ENCODE measurements at places on chromosomes 16 and 17. TPM values are rescaled to one million over a fixed set of nuclear protein-coding genes. Genes with fewer than 3 reads are reported as not detected.

The C17orf100 gene
- 2.0 TPM for total RNA-seq

The ARHGAP44 gene
- 6.6 TPM for total RNA-seq

The SRCIN1 gene
- total RNA-seq, result not detected

DNA sequence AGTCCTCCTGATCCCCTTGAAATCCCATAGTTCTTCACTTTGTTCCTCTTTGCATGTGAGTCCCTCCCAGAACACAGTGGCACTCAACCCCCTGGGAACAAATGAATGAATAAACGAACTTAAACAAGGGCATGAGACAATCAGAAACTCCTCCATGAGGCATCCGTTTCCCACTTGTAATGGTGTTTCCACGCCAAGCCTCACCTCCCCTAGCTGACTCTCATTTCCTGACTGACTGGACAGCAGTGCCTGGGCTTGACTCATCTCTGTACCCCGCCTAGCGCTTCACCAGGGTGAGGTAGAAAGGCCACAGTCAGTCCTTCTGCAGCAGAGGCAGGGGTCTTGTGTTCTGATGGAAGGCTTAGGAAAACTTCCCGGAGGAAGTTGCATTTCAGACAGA is 14.2 kb downstream of the KIF1C start:
- no peaks in the 10 kb centered on the region for H3K4me1 ChIP-seq
- H3K27me3 ChIP-seq, result no peaks in the 10 kb centered on the region

DNA sequence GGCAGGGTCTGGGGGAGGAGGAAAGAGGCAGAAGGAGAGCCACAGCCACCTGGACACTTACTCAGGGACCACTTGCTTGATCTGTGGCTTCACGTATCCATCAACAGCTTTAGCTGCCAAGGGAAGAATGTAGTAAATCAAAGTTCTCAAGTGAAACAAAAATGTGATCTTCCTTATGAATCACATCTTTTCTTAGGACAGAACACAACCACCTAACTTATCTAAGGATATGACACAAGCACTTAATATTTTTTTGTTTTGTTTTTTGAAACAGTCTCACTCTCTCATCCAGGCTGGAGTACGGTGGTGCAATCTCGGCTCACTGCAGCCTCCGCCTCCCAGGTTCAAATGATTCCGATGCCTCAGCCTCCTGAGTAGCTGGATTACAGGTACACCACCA is 8.4 kb upstream of the GHDC start:
- H3K4me3 ChIP-seq, result no peak overlapping the region
- H3K4me1 ChIP-seq, result no peaks in the 10 kb centered on the region
- peaks cover 26% of the 10 kb centered on the region for H3K36me3 ChIP-seq
- no peaks in the 10 kb centered on the region for H3K27me3 ChIP-seq
- DNase-seq, result no peak
- no peak overlapping the region for H3K27ac ChIP-seq

- DNase-seq, result no peak
- H3K4me1 ChIP-seq, result peaks cover 47% of the 10 kb centered on the region
- H3K27ac ChIP-seq, result no peak overlapping the region
- peaks cover 2% of the 10 kb centered on the region for H3K36me3 ChIP-seq
Measured at GRCh38 chr16:82660966-82661365, 34.2 kb downstream of the CDH13 start.

GRCh38 chr16:84593825-84594724 is 23.8 kb downstream of the COTL1 start:
- H3K36me3 ChIP-seq, result peaks cover 5% of the 10 kb centered on the region
- no peak for DNase-seq
- no peak overlapping the region for H3K27ac ChIP-seq
- H3K27me3 ChIP-seq, result no peaks in the 10 kb centered on the region
- peaks cover 13% of the 10 kb centered on the region for H3K4me1 ChIP-seq
- H3K4me3 ChIP-seq, result no peak overlapping the region

DNA sequence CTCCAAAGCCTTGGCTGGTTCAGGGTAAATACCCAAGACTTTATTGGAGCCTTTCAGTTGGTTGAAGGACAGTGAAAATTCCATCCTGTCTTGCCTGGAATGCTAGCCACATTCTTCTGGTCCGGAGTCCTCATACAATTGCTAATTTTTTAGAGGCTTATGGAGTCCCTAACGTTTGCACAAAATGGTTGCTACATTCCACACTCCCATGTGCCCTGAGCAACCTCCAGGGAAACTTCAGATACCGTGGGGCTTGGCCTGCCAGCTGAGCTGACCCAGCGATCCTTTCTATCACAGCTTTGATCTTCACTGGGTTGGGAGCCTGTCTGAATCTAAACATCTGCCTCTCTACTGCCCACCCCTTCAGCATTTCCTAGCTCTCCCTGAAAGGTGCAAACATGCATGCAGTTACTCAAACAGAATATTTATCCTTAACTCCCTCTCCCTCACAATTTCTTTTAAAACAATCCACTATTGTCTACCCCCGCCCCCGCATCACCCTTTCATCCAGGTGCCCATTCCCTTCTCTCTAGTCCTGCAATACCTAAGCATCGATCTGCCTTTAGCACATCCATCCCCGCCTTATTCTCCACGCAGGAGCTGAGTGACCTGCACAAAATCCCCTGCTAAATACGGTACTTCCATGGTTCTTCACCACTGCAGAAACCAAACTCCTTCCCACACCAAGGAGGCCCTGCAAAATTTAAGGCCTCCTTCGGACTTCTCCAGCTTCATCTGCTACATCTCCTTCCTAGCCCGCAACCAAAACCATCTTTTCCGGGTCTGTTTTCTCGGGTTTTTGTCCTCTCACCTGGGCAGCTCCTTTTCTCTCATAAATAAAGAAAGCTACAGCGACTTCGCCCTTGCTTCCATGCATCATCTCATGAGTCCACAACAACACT is 810 bp upstream of the GAN start:
- peak overlapping the region; percentile 92 for H3K4me3 ChIP-seq
- no peak for DNase-seq
- H3K36me3 ChIP-seq, result no peaks in the 10 kb centered on the region
- H3K27ac ChIP-seq, result peak overlapping the region; percentile 89
- no peaks in the 10 kb centered on the region for H3K27me3 ChIP-seq
- H3K4me1 ChIP-seq, result peaks cover 58% of the 10 kb centered on the region

- no peaks in the 10 kb centered on the region for H3K27me3 ChIP-seq
- peaks cover 13% of the 10 kb centered on the region for H3K4me1 ChIP-seq
- no peak overlapping the region for H3K27ac ChIP-seq
- no peak overlapping the region for H3K4me3 ChIP-seq
Measured at GRCh38 chr16:84712801-84713775, 13.3 kb downstream of the USP10 start.

Data from chondrocyte (in vitro differentiated cells).